ENCODE measurements at places on chromosomes 13 and 19.

GRCh38 chr19:32662186-32662585 is 12.8 kb downstream of the ANKRD27 start:
- DNase-seq = no peak

- no peak for DNase-seq
These were observed 134.2 kb downstream of the FRY start for GRCh38 chr13:32165796-32166195.

DNA sequence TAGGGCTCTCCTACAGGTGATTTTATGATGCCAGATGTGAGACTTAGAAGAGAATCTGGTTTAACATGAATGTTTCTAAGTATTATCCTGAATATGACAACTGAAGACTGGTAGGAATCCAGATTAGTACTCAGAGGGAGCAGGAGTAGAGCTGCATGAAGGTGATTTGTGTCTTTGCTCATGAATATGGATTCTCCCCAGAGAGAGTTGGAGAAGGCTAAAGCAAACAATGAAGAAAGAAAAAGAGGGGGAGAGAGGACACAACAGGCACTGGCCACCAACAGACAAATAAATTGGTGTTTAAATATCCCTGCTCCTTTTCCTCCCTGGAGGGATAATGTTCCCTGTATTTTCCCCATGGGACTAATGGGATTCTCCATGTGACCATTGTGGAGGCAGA is 427.0 kb upstream of the KLF12 start:
- no peak for DNase-seq

DNA sequence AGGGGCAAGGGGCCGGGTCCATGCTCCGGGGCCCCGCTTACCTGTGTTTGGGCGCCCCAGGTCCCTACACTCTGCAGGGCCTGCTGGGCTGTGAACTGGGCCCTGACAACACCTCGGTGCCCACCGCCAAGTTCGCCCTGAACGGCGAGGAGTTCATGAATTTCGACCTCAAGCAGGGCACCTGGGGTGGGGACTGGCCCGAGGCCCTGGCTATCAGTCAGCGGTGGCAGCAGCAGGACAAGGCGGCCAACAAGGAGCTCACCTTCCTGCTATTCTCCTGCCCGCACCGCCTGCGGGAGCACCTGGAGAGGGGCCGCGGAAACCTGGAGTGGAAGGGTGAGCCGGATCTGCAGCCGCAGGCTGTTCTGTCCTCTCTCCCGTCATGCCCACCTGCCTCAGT is 1.7 kb downstream of the FCGRT start:
- DNase-seq = no peak

GRCh38 chr13:24250376-24251057 is 58.9 kb upstream of the C1QTNF9 start:
- no peak for DNase-seq

DNA sequence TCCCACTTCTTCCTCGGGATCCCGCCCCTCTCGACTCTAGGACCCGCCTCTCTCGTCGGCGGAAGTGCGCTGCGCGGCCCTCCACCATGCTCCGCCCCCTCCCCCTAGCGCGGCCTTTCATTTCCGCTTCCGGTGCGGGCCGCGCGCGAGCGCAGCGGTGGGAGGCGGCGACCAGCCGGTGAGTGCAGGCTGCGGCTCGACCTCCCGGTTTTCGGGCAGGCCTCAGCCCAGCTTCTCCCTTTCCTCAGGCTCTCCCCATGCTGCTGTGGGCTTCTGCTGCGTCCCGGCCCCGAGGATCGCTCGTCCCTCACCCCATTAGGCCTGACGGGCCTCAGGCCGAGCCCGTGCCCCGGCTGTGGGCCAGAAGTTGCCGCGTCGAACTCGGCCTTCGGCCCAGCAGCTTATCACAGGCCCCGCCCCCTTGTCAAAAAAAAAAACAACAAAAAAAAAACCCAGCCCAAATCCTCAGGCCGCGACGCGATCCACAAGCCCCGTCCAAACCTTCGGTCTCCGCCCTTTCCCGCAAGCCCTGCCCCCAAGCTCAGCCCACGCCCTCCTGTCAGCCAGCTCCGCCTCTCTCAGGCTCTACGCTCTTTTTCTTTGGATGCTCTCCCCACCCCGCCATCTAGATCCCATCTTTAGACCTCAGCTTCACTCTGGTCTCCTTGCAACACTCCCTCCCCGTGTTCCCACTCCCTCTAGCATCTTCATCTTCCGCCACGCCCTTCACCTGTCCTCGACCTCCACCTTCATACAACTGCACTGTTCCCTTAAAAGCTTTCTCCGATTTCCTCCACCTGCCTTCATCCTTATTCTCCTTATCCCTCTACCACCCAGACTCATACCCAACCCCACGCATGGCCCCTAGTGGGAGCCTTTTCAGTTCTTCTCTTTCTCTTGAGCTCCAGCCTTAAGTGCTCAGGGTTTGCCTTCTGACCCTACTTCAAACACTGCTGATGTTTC is at the start of gene CLASRP:
Gene CLASRP (plus strand): TSS at position 115 of the 963 bp plus-strand sequence. CDS start 1,168 bp downstream, outside the sequence.
- DNase-seq = peak; percentile 97

- no peak for DNase-seq
These were observed 54.8 kb downstream of the CELF5 start for GRCh38 chr19:3279306-3279705.

- no peak for DNase-seq
These were observed 3.4 kb downstream of the SPRY2 start for GRCh38 chr13:80337288-80338081.

DNA sequence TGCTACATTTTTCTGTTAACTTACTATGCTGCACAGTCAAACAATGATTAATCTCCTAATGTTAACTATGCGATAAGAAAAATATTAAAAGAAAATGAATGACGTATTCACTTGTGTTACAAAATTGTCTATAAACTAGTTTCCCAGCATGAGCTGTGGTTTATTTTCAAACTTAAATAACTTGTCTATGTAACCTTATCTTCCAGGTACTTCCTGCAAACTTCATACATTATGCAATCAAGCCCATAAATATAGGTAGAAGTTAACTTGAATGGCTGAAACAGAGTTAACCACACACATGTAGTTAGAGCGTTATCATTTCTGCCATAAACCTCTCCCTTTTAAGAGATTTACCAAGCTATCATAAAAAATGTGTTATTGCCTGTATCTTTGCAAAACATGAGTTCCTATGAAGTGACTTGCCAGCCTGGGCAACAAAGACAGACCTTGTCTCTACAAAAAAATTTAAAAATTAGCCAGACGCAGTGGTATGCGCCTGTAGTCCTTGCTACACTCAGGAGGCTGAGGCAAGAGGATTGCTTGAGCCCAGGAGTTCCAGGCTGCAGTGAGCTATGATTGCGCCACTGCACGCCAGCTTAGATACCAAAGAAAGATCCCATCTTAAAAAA is 17.7 kb upstream of the KLF5 start:
- no peak for DNase-seq

- no peak for DNase-seq
These were observed 105.5 kb downstream of the KDM4B start for GRCh38 chr19:5074407-5074806.

DNA sequence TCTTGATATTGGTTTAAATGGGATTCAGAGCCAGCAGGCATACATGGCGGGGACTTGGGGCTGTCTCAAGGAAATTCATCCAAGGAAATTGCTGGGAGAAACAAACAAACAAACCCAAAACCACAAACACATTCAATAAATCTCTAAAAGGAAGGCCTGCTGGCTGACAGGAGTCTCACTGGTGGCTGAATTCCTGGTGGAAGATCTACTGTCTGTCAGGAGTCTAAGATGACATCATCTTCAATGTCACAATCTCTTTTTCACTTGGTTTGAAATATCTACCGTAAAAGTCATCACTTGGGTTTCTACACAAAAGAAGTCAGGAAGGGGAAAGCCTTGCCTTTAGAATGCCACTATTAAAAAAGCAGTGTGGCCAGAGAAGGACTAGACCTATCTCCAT is 87.9 kb downstream of the KLF5 start:
- no peak for DNase-seq

- DNase-seq = no peak
These were observed 18.6 kb downstream of the DEDD2 start for GRCh38 chr19:42198676-42199439.

- DNase-seq = no peak
These were observed 299.3 kb downstream of the NDFIP2 start for GRCh38 chr13:79780240-79780639.

GRCh38 chr13:72570019-72570418 is 157.4 kb downstream of the MZT1 start:
- DNase-seq = no peak

DNA sequence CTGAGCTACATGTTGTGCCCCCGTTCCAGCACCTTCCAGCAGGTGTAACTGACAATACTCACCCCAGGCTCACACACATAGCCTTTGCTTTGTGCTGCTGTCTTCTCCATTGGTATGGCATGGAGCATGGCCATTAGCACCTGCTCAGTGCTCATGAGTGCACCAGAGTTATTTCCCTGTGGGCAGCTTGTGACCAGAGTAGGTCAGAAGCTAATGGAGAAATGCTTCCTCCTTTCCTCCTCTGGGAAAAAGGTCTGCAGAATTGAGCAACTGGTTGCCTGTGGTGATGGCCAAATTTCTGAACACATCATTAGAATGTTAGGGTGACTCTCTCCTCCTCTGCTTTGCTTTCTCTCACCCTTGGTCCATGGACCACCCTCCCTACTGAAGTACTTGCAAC is 344.5 kb upstream of the TMTC4 start:
- DNase-seq = no peak

DNA sequence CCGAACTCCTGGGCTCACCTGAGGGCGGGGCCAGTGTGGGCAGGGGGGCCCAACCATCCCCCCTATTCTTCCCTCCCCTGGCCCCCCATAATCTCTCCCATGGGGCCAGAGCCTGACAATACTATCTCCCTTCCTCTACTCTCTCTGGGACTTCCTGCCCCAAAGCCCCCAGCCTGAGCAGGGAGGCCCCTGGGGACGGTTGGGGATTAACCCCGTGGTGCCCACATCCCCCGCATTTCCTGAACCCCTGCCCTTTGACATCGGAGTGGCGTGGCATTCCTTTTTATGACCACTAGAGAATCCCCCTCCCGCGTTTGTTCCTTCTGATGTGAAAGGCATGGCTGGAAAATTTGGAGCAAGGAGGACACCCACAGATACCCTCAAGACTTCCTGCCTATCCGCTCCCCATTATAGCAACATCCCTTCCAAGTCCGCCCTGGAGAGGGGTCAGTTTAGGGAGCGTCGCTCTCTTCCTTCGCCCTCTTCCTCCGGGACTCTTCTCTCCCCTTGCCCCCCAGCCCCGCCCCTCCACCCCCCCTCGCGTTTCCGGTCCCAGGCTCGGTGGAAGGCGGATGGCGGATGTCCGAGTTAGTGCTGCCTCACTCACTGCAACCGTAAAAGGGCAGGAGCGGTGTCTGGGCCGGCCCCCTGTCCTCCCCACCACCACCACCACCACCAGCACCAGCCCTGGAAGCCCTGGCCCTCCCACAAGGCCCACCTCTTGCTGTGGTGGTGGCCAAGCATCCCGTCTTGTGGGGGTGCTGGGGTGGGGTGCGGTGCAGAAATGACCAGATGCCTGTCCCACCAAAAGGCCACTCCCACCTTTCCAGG is 1.8 kb downstream of the VASP start:
- peak; percentile 96 for DNase-seq

GRCh38 chr19:38729653-38730469 is 14.4 kb downstream of the CAPN12 start:
- no peak for DNase-seq

GRCh38 chr19:52658595-52658994 is 20.4 kb upstream of the ZNF83 start:
- DNase-seq = no peak

- no peak for DNase-seq
These were observed 5.2 kb downstream of the PPP1R14A start for GRCh38 chr19:38250821-38251563.

DNA sequence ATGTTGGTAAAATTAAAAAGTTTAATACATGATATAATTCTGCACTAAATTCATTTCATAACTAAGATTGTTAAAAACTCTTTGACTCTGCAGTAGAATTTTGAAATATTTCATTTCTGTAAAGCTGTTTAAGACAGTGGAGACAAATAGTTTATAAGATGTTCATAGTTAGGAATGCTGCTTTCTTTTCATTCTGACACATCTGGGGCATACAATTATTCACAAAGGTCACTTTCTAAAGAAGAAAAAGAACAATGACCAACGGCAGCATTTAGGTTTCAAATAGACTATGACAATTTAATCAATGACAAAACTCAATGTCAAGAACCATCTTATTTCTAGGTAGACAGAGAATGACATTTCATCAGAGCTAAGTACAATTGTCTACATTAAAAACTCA is 1422.1 kb downstream of the PCDH9 start:
- no peak for DNase-seq

GRCh38 chr13:31980830-31981229 is 50.7 kb upstream of the FRY start:
- no peak for DNase-seq

- no peak for DNase-seq
These were observed 94.2 kb upstream of the MCF2L start for GRCh38 chr13:112874751-112875300.

DNA sequence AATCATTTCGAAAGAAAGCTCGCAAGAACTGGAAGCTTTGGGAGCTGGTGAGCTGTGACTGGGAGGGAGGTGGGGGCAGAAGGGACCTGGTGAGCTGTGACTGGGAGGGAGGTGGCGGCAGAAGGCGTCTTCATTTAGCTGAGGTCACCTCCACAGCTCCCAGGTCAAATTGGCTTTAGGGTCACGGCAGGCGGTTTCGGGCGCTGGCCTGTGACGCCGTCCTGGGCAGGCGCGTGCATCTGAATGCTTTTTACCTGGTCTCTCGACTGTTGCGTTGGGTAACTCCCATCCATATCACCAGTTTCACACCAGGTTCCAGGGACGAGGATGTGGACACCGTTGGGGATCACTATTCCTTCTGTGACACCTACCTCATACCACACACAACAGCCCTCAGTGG is 29.2 kb downstream of the C2CD4C start:
- no peak for DNase-seq

DNA sequence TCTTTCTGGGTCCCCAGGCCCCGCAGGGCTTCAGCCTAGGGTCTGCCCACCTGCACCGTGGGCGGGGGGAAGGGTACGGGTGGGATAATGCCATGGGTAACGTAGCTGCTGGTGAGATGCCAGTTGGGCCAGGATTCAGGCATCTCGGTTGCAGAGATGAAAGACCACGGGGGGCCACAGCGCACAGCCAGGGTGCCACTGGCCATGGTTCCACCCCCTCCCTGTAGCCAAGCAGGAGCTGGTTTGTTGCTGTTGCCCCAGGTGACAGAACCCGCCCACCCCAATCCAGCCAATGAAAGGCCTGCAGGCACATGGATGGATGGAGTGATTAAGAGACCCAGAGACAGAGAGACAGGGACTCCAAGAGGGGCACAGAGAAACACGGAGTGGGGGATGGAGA is 1.0 kb upstream of the CGB7 start:
- no peak for DNase-seq

GRCh38 chr19:56934438-56935090 is 94.0 kb upstream of the PEG3 start:
- DNase-seq = no peak

DNA sequence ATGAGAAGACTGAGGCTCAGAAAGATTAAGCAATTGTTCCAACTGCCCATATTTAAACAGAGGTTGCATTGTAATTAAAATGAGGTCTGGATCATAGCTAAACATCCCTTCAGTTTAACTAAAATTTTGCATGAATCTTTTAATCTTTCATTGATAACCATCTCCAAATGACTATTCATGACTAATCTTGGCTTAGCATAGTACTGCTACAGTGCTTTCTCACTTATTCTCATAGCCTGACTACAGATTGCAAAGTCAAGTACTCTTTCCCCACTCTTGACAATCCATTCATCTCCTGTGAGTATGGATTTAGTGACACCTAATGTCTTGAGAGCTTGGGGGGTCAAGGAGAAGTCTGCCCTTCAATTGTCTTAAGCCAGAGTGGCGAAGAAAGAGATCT is 258.4 kb downstream of the RFC3 start:
- DNase-seq = no peak
